ENCODE measurements at places on chromosomes 7 and 10.

- no peak for DNase-seq
- H3K27me3 ChIP-seq, result no peaks in the 10 kb centered on the region
- peaks cover 6% of the 10 kb centered on the region for H3K36me3 ChIP-seq
- peak overlapping the region; percentile 86 for H3K4me3 ChIP-seq
- 0 out of 2 replicates have a peak, but pooled peaks cover 13% of the 10 kb centered on the region for H3K4me1 ChIP-seq
Observed at GRCh38 chr10:73246322-73246645, 771 bp downstream of the DNAJC9 start.

DNA sequence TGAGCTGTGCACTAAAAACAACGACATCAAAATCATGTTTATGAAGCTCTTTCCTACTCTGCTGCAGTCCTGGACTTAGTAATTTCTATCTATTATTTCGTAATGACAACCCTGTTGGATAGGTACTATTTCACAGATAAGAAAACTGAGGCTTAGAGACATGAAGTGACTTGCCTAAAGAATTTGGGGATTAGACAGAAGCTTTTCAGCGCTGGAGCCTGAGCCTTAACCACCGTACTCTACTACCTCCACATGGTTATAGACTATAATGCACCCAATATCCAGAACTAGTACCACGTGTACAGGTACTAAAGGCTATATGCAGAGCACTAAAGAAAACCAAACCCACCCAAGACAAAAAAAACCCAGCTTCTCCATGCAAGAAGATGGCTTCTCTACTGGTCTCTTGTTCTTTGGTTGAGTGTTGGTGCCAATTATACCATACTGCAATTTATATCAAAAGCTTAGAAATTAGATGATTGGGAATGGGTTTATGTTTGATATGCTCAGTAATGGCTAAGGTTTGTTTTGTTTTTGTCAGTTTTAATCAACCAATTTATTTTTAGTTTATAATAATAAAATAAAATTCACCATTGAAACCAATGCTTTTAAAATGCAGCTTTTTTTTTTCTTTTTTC is 6.5 kb upstream of the SNX10 start:
- peak; percentile 55 for DNase-seq
- H3K27me3 ChIP-seq, result no peaks in the 10 kb centered on the region
- H3K36me3 ChIP-seq, result no peaks in the 10 kb centered on the region
- H3K4me3 ChIP-seq, result no peak overlapping the region
- no peak overlapping the region for H3K27ac ChIP-seq

DNA sequence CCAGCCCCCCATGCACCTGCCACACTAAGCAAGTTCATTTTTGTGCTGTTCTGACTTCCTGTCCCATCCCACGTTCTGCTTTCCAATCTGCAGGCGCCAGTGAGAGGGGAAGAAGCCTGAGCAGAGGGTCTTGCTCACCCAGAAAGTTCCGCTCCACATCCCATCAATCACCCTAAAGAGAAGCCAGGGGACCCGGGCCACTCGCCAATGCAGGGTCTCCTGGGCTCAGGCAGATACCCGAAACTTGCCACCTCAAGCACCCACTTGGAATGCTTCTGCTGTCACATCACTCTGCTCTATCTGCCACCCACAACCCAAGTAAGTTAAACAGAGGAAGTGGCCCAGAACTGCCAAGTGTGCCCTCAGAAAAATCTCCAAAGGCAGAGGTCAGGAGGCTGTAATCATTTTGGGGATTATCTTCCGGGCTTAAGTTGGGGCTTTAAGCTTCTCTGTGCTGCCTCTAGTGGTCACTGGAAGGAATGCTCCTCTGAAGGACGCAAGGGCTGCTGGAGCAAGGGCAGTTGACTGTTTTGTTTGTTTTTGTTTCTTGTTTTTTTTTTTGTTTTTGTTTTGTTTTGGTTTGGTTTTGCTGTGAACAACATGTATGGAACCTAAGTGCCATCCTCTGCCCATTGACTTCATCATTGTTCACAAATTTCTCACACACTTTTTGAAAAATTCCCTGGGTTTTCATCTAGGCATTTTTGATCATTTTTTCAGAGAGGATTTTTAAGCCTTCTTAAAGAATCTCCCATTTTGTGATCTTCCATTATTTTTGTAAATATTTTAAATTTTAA is 25.5 kb downstream of the PRR15 start:
- peak; percentile 66 for DNase-seq
- H3K36me3 ChIP-seq, result no peaks in the 10 kb centered on the region
- H3K4me3 ChIP-seq, result no peak overlapping the region
- H3K4me1 ChIP-seq, result peaks cover 27% of the 10 kb centered on the region
- no peak overlapping the region for H3K27ac ChIP-seq

DNA sequence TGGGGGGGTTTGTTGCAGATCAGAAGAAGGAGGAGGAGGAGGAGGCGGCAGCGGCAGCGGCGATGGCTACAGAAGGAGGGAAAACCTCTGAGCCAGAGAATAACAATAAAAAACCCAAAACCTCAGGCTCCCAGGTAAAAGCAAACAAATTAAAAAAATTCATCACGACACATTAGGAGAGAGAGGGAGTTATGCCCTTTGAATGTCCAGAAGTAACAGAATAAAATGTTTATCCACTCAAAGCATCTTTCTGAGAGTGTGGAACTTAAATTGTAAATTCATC is 717 bp downstream of the SP4 start:
- H3K27ac ChIP-seq, result peak overlapping the region; percentile 99
- no peak for DNase-seq
- H3K4me1 ChIP-seq, result peaks cover 6% of the 10 kb centered on the region
- H3K4me3 ChIP-seq, result peak overlapping the region; percentile 75
- no peaks in the 10 kb centered on the region for H3K36me3 ChIP-seq

DNA sequence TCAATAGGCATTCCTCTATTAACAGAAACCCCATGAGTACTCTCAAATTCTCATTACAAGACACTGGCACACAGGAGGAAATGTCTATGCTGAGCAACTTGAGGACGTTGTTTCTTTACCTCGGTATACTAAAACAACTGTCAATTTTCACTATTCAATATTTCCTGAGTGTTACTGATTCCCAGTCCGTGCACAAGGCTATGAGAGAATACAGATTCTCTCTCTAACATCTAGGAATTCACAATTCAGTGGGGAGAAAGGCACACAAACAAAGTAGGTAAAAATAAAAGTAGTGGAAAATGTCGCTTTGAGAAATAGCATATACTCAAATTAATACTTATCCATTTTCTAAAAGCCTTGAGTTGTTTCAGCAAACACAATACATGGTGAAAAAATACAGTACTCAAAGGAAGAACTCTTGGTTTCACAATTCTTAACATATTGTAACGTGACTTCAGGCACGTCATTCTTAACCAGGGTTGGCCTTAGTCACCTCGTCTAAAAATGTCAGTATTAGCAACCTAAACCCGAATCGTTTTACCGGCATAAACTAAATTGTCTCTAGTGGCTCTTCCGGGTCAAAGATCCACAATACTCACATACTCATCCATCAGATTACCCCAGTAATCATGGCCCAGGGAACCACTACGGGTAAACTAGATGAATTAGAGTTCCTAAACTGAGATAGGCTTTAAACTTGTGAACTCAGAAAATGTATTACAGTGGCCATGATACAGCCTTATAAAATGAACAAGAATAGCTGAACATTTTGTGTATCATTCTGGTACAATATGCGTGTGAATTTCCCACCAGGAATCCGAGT is 1.5 kb downstream of the IPMK start:
- DNase-seq, result peak; percentile 30
- no peaks in the 10 kb centered on the region for H3K36me3 ChIP-seq
- no peaks in the 10 kb centered on the region for H3K27me3 ChIP-seq
- H3K4me1 ChIP-seq, result peaks cover 18% of the 10 kb centered on the region
- H3K27ac ChIP-seq, result peak overlapping the region; percentile 98

DNA sequence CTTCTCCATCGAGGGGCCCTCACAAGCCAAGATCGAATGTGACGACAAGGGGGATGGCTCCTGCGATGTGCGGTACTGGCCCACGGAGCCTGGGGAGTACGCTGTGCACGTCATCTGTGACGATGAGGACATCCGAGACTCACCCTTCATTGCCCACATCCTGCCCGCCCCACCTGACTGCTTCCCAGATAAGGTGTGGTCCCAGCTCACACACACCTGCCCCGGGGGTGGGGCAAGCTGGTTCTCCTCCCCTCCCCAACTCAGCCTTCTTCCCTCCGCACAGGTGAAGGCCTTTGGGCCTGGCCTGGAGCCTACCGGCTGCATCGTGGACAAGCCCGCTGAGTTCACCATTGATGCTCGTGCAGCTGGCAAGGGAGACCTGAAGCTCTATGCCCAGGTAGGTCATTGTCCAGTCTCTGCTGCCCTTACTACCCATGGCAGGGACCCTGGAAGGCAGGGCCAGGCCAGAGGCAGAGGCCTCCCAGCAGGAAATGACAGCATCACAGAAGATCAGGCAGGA is 11.0 kb downstream of the FLNC start:
- DNase-seq, result no peak
- H3K4me1 ChIP-seq, result no peaks in the 10 kb centered on the region
- H3K27me3 ChIP-seq, result no peaks in the 10 kb centered on the region
- no peak overlapping the region for H3K4me3 ChIP-seq

DNA sequence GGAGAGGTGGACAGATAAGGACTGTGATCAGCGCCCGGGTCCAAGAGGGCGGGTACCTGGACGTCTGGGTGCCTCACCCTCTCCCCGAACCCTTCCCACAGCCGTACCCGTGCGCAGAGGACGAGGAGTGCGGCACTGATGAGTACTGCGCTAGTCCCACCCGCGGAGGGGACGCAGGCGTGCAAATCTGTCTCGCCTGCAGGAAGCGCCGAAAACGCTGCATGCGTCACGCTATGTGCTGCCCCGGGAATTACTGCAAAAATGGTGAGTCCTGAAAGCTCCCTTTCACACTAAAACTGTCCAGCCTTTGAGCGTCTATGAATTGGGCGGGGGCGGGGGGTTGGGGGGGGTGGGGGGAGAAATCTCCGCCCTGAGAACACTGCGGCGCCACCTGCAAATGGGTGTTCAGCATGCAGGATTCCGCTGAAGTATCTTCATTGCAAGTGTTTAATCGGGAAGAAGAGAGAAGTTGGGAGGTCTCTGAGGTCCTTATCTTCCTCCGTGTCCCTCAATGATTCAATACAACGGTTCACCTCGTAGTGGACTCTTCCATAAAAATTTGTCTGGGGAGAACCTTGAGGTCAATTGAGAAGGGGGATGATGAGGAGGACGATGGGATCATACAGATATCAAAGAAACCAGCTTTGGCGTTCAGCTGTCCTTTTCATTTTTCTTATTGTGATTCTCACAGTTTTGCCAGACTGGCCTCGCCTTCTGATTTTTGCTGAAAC is 906 bp downstream of the DKK1 start:
- peaks cover 3% of the 10 kb centered on the region for H3K36me3 ChIP-seq
- no peaks in the 10 kb centered on the region for H3K27me3 ChIP-seq
- peak overlapping the region; percentile 95 for H3K27ac ChIP-seq
- DNase-seq, result no peak
- H3K4me1 ChIP-seq, result peaks cover 40% of the 10 kb centered on the region
- peak overlapping the region; percentile 63 for H3K4me3 ChIP-seq

GRCh38 chr10:20892011-20892585 is 5.0 kb downstream of the NEBL start:
- no peak for DNase-seq
- no peak overlapping the region for H3K27ac ChIP-seq
- no peaks in the 10 kb centered on the region for H3K36me3 ChIP-seq
- peaks cover 10% of the 10 kb centered on the region for H3K4me1 ChIP-seq
- H3K4me3 ChIP-seq, result no peak overlapping the region

DNA sequence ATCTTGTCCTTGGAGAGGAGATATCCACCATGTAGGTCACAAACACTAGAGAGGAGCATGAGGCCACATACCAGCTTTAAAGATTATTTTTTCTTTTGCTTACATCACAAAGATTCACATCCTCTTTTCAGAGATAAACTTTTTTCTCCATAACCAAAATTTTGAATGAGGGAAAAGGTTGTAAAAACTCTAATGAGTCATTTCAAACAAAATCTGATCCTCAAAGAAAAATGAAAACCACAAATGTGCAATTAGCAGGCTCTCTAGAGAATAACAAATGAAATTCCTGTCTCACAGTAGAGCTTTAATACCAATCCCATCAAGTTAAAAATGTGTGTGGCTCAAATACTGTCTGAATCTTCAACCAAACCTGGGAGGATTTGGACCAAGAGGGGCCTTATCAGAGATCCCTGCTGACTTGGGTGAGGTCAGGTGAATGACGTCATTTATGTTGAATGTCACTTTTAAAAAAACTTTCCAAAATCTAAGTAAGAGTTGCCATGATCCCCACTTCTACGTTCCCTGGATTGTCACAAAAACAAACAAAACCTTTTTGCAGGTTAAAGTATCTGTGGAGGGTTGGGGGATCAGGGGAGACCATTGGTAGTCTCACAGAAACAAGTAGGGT is 261.5 kb upstream of the NPSR1 start:
- no peak for DNase-seq
- no peak overlapping the region for H3K4me3 ChIP-seq
- no peaks in the 10 kb centered on the region for H3K36me3 ChIP-seq
- no peaks in the 10 kb centered on the region for H3K4me1 ChIP-seq
- no peaks in the 10 kb centered on the region for H3K27me3 ChIP-seq
- H3K27ac ChIP-seq, result no peak overlapping the region

DNA sequence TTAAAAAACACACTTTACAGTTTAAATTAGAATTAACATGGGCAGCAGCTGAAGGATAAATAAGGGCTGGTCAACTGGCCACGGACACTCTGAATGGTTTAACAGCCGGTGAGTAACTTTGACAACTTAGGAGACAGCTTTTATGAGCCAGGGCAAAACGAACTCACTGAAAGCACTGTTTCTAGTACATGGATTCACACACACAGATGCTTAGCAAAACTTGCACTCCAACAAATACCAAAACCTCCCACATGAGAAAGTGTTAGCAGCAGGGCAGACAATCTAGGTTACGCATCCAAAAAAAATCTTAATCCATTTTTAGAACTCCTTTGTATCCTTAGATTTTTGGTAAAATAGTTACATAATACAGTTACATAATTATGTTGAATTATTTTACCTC is 486.4 kb downstream of the PHTF2 start:
- H3K27ac ChIP-seq, result no peak overlapping the region
- no peak overlapping the region for H3K4me3 ChIP-seq
- H3K27me3 ChIP-seq, result no peaks in the 10 kb centered on the region

Measured in Caco-2 (cell line).